Fibroblast of skin of abdomen (primary cell): ENCODE measurements at places on chromosomes 11 and 22.

GRCh38 chr22:46780453-46780852 lies 18.0 kb downstream of the TBC1D22A start:
- no peak for DNase-seq

- no peak for DNase-seq
These were observed 144.7 kb downstream of the TTC17 start for GRCh38 chr11:43503417-43503816.

- DNase-seq = no peak
These were observed 16.7 kb upstream of the MYEOV start for GRCh38 chr11:69277074-69277809.

- no peak for DNase-seq
These were observed 58.5 kb downstream of the NXPE2 start for GRCh38 chr11:114736806-114737205.

DNA sequence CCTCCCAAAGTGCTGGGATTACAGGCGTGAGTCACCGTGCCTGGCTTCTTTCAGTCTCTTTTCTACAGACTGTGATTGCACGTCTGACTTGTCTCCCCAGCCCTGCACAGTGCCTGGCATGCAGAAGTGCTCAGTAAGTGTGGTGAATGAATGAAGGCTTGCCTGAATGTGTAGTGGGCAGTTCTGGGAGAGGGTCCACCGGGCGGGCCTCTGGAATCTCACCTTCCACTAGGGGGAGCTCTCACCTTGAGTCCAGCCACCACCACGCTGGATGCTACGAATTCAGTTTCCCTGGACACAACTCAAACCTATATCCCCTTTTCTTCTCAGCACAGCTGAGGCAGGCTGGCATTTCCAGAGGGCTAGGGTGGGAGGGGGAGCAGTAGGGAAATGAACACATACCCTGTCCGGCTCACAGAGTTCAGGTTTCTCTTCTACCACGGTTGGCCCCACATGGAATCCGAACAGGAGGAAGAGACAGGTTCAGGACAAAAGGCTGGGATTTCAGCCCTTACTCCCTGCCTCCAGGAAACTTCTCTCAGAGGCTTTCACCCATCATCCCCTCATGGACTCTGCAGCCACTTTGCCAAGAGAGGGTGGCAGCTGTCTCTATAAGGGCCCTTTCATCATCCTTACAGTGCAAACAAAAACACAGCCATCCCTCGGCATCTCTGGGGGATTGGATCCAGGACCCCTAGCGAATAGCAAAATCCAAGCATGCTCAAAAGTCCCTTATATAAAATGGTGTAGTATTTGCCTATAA lies 86.8 kb downstream of the NECTIN1 start:
- DNase-seq = no peak

GRCh38 chr11:79066456-79067351 lies 374.1 kb downstream of the TENM4 start:
- no peak for DNase-seq

DNA sequence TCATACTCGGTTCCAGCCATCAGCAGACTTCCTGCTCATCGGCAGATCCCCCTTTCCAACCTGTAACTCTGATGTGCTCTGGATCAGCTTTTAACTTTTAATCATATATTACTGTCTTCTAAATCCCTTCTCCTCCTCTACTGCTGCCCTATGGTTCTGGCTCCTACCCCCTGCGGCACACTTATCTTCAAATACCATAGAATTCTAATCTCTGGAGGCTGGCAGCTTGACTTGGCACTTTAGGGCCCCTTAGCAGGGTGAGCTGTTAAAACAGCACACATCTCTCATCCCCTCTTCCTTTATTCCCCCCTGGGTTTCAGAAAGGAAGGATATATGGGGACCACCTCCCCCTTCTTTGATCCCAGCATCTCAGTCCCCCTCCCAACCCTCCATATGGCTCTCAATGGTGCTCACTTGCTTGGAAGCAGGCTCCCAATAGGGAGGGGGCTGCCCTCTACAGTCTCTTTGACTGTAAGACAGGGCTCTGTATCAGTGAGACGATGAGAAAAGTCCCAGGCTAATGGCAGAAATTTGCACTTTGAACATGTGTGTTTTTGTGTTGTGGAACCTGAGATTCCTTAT lies 4.4 kb upstream of the CNTF start:
- DNase-seq = no peak

- no peak for DNase-seq
These were observed 32.6 kb downstream of the RRP8 start for GRCh38 chr11:6570691-6571427.

- no peak for DNase-seq
These were observed 14.4 kb downstream of the DAGLA start for GRCh38 chr11:61694602-61694939.

DNA sequence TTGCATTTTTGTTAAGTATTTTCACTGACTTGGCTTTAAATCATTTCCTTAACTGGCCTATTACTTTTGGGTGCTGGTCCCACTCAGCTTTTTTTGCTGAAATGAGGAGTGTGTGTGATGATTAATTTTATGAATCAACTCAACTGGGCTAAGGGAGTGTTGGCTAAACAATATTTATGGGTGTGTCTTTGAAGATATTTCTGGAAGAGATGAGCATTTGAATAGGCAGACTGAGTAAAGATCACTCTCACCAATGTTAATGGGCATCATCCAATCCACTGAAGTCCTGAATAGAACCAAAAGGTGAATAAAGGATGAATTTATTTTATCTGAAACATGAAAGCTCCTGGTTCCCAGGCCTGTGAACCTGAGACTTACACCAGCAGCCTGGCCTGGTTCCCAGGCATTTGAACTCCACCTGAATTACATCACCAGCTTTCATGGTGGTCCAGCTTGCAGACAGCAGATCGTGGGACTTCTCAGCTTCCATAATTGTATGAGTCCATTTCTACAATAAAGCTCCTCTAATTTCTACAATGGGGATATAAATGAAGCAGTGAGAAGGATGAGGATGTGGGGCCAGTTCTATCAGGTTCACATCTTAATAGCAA lies 241.3 kb upstream of the ZC3H12C start:
- DNase-seq = no peak

- DNase-seq = no peak
These were observed 106.8 kb upstream of the ALX4 start for GRCh38 chr11:44416776-44417175.

DNA sequence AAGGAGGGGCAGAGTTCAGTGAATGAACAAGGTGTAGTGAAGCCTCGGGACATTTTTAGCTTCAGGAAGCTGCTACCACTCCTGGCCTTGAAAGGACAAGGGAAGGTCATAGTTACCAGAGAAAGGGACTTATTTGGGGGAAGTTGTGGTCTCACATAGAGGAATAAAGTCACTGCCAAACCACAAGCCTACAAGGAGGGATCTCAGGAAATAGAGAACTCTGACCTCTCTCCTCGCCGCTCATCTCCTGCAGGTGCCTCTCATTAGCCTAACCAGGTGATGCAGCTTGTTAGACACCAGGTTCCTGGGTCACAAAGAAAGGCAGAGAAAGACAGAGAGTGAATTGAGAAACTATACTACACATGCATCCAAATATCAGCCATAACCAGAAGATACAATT lies 14.3 kb upstream of the TOLLIP start:
- no peak for DNase-seq

DNA sequence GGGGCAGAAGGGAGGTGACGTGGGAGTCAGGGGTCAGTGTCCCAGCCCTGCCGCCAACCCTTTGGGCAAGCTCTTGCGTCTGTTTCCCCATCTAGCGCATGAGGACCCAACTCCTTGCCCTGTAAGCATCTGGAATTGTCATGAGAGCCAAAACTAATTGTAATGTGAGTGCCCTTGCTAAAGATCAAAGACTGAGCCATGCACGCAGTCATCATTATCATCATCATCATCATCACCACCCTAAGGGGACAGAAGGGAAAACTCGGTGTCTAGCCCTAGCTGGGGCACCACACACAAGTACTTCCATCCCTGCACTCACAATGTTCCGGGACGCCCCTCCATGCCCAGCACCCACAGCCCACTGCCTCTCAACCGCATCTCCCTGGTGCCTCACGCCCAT lies 2.5 kb downstream of the LIF start:
- no peak for DNase-seq

- DNase-seq = no peak
These were observed 7.2 kb downstream of the MICALL1 start for GRCh38 chr22:37913233-37913721.
